ENCODE measurements at places on chromosomes 2 and 18.

- DNase-seq, result no peak
Observed at GRCh38 chr2:46836295-46837111, 79.1 kb downstream of the MCFD2 start.

DNA sequence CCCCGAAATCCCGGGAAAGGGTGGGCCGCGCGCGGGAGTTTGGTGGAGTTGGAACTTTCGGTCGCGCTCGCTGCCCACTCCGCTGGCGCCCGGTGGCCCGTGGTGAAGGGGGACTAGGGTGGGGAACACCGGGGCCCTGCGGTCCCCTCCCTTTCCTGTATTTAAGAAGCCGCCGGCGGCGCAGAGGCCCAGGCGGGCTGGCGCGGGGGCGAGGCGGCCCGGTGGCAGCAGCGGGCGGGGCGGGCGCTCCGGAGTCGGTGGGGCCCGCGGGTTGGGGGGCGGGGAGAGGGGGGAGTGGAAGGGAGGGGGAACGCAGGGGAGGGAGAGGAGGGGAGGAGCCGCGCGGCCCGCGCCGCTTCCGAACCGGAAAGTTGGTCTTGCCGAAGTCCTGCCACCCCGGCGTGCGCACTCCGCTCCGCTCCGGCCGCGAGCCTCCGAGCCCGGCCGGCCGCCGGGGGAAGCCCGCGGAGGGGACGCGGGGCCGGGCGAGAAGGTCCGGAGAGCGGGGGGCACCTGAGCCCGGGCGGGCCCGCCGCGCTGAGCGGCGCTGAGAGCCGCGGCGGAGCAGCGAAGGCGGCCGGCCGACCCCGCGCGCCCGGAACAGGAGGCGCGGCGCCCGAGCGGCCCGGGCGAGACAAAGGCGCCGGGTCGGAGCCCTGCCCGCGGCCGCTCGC, 425 bp upstream of the SALL3 start:
- DNase-seq, result no peak

DNA sequence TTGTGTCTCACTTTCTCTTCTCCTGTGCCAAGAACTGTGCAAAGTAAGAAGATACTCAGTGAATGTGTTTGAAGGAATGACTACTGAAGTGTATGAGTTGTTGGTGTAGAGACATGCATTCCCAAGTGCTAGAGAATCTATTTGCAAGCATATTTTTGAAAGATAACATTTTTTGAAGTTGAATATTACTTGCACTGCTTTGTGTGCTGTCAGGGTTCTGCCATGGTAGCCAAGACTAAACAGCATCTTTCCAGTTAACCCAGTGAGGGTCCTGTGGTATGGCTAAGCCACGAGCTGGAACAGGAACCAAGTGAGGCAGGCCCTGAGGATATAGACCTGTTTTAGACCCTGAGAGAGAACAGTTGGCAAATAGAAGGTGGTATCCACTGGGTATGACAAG, 35.2 kb upstream of the EFEMP1 start:
- DNase-seq, result no peak

- DNase-seq, result no peak
Observed at GRCh38 chr18:40849886-40850285, 1105.1 kb upstream of the PIK3C3 start.

- DNase-seq, result no peak
Observed at GRCh38 chr2:222242532-222242931, 56.3 kb downstream of the PAX3 start.

GRCh38 chr2:149703281-149703680, 115.7 kb upstream of the MMADHC start:
- DNase-seq, result no peak

DNA sequence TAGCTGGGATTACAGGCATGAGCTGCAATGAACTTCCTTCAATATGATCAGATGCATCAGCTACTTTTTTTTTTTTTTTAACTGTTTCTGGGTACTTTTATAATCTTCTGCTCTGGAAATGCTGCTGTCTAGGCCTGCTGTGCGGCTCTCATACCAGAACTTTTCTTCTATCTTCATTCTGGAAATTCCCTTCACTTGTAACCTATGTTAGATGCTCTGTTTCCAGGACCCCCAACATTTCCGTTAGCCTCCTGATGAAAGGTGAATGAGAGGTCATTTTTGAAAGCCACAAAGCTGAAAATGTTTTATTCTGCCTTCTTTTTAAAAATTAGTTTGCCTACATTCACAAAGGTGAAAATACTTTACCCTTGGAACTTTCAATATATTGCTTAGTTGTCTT, 8.6 kb downstream of the AGFG1 start:
- DNase-seq, result no peak

DNA sequence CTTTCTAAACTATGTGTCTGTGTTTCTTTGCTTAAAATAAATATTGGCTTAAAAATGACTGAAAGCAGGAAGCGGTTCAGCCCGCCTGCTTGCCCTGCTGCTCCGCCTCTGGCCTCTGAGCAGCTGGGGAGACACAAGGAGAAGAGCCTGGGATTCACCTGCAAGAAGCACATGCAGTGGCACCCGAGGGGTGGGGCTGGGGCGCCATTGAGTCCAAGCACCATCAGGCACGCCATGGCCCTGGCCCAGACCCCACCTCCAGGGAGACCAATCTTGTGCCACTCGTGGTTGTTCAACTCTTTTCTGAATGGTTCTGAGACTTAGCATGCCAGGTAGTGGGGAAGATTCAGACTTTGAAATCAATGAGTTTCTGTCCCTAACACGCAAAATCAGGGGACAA, 495.5 kb upstream of the MYT1L start:
- no peak for DNase-seq

DNA sequence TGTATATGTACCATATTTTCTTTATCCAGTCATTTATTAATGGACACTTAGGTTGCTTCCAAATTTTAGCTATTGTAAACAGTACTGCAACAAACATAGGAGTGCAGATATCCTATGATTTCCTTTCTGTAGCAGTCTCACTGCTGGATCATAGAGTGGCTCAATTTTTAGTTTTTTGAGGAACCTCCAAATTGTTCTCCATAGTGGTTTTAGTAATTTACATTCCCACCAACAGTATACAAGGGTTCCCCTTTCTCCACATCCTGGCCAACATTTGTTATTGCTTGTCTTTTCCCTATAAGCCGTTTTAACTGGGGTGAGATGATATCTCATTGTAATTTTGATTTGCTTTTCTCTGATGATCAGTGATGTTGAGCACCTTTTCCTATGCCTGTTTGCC, 114.3 kb downstream of the TMEM17 start:
- peak; percentile 22 for DNase-seq

DNA sequence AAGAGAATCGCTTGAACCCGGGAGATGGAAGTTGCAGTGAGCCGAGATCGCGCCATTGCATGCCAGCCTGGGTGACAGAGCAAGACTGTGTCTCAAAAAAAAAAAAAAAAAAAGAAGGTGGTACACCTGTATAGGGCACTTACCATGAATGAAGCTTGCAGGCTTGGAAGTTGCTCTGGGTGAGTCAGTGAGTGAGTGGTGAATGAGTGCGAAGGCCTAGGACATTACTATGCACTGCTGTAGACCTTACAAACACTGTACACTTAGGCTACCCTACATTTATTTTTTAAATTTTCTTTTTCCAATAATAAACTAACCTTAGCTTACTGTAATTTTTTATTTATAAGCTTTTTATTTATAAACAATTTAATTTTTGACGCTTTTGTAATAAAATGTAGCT, 78.4 kb upstream of the ATG16L1 start:
- DNase-seq, result no peak

DNA sequence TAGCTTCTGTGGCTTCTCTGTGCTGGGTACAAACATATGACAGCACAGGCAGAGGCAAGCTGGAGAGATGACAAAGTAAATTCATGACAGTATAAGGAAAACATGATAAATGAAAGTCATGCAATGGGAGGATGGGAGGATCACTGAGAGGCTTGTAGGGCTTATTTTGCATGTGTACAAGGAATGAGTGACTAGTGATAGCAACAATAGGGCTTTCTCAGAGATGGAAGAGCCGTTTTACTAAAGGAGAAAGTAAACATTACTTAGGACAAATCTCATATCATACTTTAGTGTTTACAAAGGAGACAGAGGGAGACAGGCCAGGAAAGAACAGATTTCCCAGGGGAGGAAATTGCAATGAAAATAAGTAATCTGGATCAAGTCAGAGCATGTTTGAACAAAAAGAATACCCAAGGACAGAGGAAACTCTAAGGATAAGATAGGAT, 82.5 kb upstream of the RBMS1 start:
- no peak for DNase-seq

DNA sequence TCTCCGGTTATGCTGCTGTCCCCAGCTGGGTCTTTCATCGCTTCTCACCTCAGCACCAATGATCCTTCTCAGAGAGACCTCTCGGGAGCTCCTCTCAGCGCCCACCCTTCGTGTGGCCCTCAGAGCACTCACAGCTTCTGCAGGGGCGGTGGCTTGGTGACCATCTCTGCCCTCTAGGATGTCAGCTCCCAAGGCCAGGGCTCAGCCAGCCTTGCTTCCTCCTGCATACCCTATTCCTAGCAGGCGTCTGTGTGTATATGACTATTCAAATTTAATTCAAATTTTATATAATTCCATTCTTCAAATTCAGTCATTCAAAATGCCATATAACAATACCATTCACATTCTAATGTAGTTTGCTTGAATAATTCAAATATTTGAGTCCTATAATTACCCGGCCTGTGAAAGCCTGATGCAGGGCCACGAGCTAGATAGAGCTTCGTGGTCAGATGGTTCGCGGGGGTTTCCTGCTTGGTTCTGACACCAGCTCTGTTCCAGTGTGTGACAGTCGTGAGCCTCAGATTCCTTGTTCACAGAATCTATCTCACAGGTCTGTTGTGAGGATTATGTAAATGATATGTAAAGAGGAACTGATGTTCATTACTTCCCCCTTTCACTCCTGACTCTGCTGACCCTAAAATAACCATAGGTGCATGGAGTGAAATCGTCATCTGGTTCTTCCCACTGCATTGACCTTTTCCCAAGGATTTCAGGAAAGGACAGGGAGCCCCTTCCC, 94.0 kb upstream of the CNGA3 start:
- peak; percentile 81 for DNase-seq

DNA sequence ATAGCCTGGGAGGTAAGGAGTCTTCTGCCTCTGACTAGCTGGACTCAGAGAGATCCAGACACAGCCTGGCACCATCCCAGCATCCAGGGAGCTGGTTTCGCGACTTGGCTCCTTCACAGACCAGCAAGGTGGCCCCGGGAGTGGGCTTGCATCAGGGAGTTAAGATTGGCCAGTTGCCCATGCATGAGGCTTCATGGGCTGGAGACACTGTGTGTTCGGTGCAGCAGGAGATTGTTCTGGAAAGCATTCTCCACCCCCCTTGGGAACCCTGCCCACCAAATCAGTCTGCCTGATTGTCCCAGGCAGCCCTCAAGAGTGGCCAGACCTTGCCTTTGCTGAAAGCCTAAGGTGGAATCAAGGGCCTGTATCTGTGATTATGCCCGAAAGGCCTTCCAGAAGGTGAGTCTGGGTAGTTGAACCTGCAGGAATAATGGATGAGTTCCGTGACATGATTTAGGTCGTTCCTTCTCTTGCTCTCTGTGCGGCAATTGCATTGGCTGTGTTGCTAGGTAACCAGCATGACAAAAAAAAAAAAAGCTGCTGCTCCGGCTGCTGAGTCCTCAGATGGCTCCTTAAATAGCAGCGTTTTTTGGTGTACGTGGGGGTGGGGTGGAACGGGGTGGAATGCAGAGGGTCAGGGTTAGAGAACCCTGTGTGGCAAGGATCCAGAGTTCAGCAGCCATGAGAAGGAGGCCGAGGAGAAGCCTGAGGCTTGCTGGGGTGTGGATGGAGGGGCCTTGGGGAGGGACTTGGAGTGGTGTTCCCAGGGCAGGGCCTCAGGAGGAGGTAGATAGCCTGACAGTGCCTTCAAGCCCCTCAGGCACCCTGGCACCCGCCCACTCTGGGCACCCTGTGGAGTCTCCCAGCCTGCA, 93.0 kb upstream of the MCFD2 start:
- DNase-seq, result no peak

- DNase-seq, result no peak
Observed at GRCh38 chr2:43194121-43194869, 32.1 kb downstream of the ZFP36L2 start.

DNA sequence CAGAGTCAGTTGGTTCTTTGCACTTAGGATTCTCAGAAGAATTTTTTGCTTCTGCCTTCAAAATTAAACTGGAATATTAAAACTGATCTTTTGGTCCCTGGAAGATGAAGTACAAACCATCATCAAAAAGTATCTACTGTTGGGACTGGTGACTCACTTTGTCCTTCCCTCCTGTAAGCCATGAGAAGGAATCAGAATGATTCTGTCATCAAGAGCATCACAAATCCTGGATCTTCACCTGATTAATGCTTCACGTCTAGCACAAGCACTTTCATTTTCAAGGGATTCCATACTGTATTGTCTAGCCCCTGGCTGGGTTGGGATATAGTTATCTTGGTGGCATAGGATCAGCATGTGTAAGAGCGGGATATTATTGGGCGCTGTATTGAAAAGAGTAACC, 69.3 kb upstream of the CYP1B1 start:
- DNase-seq, result no peak

- DNase-seq, result no peak
Observed at GRCh38 chr2:168780669-168781071, 21.8 kb upstream of the NOSTRIN start.

DNA sequence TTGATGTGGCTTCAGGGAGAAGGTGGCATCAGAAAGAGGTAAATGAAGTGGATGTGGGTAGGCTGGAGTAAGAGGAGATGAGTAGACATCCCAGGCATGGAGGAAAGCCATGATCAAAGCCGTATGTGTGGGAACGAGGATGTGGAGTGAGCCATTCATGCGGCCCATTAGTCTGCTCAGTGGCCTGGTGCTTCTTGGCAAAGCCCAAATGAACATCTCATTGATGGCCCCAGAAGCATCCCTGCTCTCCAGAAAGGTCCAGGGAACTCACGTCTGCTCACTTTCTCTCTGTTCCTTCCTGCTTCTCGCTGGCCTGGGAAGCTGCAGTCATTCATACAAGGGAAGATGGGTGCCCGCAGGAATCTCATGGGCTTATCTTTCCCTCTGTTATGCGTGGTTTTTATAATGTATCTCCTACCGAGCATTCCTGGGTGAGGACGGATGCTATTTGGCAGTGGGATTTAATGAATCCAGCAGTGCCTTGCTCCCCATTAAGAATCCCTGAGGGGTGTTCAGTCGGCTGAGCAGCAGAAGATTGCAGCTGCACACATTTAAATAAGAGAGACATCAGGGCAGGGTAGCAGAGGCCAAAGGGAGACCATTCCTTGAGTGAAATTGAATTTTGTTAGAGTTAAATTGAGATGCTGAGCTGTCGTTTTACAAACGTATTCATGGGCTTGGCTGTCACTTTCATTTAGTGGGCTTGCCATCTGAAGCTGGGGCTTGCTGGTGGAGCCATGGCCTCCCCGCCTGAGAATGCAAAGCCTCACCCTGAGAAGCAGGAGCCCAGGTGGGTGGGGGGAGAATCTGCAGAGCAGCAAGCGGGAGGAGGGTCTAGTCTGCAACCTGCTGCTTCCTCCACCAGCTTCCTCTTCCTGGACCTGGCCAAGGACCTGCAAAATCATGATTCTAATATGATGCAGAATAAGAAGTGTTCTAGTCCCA, 64.5 kb downstream of the LYPD1 start:
- DNase-seq, result no peak

DNA sequence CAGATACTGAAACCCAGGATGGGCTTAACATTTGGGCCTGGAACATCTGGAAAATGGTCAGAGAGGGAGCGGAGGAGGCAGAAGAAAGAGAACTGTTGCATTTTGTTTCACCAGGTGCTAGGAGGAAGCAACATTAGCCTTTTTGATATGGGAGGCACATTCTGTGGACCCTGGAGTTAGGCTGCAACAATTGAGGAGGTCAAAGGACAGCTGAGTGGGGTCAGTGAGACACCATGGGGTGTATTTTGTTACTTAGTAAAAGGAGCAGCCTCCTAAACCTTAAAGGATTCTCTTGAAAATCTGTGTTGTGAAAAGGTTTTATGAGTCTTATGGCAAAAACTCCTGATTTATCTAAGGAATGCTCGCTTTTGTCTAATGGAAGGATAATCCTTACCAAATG, 124.9 kb downstream of the GREB1L start:
- DNase-seq, result no peak

- peak; percentile 18 for DNase-seq
Observed at GRCh38 chr2:240998706-240998994, 232 bp downstream of the SNED1 start.
